ENCODE measurements at places on chromosomes 1 and 21.

- DNase-seq, result no peak
These were observed 13.9 kb upstream of the S100A7 start for GRCh38 chr1:153474347-153474746.

GRCh38 chr1:205260948-205261732, 33.4 kb downstream of the TMCC2 start:
- no peak for DNase-seq

DNA sequence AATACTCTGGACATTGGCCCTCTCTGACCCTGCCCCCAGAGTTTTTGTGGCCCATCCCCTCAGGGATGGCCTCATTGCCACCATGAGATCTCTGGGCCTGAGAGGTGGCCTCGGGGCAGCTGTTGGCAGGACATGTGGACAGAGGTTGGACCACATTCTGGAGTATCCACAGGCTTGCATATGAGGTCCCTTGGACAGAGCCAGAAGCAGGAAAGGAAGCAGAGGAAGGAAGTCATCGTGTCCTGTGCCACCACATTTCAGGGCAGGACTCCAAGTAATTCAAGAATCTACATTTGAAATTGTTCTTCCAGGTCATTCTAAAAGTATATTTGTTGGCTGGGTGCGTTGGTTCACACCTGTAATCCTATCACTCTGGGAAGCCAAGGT, 95.9 kb upstream of the PPP2R5A start:
- no peak for DNase-seq

- no peak for DNase-seq
These were observed 39.9 kb upstream of the GBP5 start for GRCh38 chr1:89312572-89312971.

- no peak for DNase-seq
These were observed 8.9 kb upstream of the ITLN2 start for GRCh38 chr1:160963521-160963920.

DNA sequence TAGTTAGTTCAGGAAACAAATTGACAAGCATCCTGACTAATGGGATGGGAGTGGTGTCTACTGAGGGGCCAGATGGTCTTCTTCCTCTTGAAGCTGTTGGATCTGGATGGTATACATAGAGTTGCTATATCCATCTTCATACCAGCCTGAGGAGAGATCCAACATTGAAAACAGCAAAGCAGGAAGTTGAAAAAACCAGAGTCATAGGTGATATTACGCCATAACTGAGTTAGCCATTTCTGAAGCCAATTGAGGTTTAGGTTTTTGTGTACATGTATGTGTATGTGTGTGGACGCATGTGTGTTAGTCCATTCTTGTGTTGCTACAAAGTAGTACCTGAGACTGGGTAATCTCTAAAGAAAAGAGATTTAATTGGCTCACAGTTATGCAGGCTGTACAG, 2.3 kb upstream of the TSPAN2 start:
- no peak for DNase-seq

- DNase-seq, result no peak
These were observed 93.9 kb downstream of the DAB1 start for GRCh38 chr1:57329937-57330336.
